Putamen (tissue), 1 donor: ENCODE measurements at places on chromosomes 12 and 14.
A peak's percentile ranks its signal among the peaks of the same experiment; 100 is the strongest.

DNA sequence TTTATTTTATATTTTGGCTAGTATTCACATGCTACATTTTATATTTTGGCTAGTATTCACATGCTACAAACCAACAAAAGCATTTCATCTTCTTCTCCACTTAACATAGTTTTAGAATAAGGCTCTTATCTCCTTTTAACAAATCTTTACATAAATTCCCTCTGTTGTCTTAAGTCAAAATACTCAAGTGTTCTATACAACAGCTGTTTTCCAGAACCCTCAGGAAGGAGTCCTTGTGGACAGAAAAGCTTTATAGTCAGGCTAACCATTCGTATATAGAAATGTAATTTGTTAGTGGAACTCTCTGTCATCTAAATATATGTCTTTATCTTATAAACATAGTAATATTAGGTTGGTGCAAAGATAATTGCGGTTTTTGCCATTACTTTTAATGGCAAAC, 191.0 kb upstream of the FLRT2 start:
- no peak for DNase-seq

GRCh38 chr14:101120641-101121507, 217.4 kb upstream of the RTL1 start:
- DNase-seq, result peak; percentile 38

DNA sequence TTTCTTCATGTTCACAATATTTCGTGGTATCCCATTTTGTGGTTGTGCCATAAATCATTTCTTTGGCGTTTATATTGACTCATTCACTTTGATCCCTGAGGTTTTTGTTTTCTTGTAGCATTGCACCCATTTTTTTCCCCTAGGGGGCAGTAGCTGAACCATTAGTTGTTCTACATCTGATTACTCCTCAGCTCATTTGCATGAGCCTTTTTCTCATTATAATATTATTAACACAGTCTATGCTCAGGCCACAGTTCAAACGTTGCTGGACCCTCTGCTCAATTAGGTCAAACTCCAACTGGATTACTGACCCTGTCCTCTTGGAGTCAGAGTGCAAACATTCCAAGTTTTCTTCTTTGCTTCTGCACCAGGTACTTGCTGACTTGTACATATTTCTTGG, 475.4 kb upstream of the SEL1L start:
- DNase-seq, result no peak

DNA sequence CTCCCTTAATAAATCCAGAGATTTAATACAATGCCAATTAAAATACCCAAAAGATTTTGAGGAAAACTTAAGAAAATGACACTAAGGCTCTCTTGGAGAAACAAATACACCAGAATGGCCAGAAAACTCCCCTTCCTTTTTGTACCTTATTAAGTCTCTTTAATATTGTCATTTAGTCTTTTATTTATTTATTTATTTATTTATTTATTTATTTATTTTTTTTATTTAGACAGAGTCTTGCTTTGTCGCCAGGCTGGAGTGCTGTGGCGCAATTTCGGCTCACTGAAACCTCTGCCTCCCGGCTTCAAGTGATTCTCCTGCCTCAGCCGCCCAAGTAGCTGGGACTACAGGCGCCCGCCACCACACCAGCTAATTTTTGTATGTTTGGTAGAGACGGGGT, 210.6 kb downstream of the DACT1 start:
- no peak for DNase-seq

GRCh38 chr12:77594366-77594765, 236.3 kb upstream of the NAV3 start:
- no peak for DNase-seq

GRCh38 chr12:32159925-32160324, 53.3 kb downstream of the BICD1 start:
- no peak for DNase-seq

DNA sequence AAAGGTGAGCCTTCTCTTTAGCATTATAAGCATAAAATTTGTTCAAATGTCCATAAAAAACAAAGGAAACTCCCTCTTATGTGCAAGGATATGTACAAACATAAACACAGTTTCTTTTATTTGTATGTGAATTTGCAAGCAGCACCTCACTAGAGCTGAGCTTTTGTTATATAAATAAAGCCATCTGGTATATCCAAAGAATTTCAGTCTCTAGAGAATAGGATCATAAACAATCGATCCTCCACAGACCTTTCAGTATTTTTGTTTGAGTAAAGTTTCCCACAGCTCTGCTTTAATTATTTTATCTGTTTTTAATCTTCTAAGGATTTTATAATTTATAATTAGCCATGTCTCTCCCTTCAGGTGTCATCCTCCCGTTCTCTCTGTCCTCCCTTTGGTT, 89.2 kb downstream of the OTOGL start:
- DNase-seq, result no peak

DNA sequence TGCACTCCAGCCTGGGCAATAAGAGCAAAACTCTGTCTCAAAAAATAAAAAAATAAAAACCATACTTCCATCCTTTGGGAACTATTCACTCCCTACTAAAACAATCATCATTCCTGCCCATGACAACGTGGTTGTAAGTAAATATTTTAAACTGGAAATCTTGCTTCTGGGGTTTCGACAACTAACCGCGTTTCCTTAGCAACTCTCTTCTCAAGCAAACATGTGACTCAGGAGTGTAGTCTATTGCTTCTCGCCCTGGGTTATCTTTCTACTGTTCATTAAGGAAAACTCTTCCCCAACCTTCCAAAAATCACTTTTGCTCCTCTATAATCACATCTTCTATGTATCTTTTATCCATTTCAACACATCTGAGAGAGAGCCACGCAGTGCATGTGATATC, 21.8 kb downstream of the APPL2 start:
- no peak for DNase-seq

GRCh38 chr14:89861630-89862029, 92.9 kb downstream of the EFCAB11 start:
- no peak for DNase-seq

DNA sequence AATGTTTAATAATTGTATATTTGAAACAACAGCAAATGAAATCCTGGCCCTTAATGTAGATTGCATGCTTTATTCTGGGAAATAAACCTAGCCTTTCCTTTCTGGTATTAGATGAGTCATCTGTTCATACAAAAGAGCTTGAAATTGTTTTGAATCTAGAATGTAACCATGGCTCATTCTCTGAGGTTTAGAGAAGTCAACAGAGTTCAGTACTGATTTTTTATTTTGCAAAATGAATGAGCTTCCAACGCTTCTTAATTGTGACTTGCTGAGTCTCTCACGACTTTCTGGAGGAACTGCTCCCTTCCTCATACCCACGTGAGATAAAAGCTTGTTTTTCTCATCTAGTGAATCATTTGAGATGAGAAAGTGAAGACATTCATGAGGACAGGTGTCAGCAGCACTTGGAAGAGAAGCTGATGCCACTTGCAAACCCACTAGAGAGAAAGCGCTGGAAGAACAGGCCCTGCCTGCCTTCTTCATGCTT, 509.6 kb downstream of the VRK1 start:
- peak; percentile 68 for DNase-seq

GRCh38 chr12:7154042-7154441, 23.9 kb downstream of the CLSTN3 start:
- no peak for DNase-seq

- DNase-seq, result no peak
Observed at GRCh38 chr14:24954037-24954699, 95.8 kb downstream of the STXBP6 start.

- no peak for DNase-seq
Observed at GRCh38 chr12:23236811-23237210, 611.8 kb downstream of the ETNK1 start.

DNA sequence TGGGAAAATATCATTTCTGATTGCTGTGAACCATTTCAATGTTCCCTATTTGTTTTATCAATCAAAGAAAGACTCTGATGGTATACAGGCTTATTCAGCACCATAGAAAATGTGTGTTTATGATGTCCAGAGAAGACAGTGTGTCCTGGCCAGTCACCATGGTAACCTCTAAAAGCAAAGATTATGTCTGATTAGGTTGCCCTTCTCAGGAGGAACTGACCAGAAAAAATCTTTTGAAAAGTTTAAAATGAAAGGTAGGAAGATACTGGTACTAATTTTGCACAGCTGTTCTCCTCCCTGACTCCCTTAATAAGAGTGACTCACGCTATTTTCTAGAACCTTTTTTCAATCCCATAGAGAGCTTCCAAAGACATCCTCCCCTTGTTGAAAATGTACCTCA, 391.8 kb upstream of the DCN start:
- DNase-seq, result no peak

DNA sequence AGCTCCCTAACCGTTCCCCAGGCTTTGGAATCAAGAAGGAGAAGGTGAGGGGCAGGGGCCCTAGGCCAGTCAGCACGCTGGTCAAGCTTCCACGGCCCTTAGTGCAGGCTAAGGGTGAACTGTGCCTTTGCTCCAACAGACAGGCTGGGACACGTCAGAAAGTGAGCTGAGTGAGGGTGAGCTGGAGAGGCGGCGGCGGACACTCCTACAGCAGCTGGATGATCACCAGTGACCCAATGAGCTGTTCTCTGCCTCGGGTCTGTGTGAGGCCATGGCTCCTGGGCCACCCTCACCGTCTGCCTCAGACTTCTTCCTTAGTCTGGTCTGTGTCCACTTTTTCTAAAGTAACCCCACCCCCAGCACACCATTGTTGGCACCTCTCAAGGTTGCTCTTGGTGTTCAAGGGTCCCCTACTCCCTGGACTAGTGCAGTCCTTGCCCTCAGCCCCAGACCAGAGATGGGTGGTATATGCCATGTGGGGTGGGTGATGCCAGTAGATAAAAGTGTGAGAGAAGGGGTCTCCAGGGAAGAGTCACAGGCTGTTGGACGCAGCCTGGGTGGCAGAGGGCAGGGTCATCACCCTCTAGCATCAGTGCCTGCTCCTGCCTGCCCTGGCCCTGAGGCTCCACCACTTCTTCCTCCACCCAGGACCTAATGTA, 20.7 kb downstream of the PRPF40B start:
- no peak for DNase-seq

- no peak for DNase-seq
Observed at GRCh38 chr14:65966188-65966587, 520.0 kb upstream of the CCDC196 start.

GRCh38 chr12:6553051-6553868, 2.6 kb downstream of the IFFO1 start:
- no peak for DNase-seq

DNA sequence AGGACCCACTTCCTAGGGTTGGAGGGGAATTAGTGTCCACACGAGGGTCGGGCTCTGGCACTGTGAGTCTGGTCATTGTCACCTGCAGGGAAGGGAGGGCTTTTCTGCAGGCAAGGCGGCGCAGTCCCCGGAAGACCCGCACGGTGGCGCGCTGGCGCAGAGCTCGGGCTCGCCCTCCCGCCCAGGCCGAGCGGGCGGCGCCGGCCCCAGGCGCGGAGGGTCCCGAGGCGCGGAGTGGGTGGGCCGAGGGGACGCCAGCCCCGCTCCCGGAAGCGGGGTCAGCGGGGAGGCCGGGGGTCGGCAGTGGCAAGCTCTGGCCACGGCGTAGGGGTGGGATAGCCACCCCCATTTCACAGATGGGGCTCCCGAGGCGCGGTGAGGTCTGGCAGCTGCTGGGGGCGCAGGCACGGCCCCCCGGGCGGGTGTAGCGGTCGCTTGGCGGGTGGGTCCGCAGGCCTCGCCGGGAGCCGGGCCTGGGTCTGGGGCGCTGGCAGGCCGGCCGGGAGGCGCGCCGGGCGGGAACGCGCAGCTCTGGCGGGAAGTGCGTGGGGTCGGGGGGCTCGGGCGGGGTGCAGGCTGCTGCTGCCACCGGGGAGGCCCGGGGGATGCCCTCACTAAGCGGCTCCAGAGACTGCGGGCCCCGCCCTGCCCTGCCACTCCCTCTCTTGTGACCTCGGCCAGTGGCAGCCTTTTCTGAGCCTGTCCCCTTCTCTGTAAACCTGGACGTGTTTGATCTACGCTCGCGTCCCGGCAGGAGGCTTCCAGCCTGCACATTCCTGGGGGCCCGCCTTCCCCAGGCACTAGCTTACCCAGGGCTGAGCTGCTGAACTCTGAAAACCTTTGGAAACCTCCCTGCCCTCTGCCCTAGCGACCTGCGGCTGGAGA, 46.1 kb downstream of the CYP46A1 start:
- DNase-seq, result no peak

DNA sequence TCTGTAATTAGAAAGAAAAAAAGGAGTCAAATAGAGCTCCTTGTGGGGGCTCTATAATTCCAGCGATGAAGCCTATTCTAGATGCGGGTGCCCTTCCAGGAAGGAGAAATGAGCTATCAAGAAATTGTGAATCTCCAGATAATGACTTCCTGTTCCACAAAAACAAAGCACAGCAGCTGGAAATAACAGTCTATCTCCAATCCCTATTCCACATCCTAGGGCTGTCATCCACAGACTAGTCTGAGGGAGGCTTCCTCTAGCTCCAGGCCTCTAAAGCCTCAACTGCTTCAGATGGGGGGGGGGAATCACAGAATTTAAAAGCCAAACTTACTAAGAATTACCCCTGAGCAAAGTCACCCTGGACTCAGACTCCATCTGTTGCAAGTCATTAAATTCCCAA, 77.4 kb upstream of the GTF2A1 start:
- no peak for DNase-seq

DNA sequence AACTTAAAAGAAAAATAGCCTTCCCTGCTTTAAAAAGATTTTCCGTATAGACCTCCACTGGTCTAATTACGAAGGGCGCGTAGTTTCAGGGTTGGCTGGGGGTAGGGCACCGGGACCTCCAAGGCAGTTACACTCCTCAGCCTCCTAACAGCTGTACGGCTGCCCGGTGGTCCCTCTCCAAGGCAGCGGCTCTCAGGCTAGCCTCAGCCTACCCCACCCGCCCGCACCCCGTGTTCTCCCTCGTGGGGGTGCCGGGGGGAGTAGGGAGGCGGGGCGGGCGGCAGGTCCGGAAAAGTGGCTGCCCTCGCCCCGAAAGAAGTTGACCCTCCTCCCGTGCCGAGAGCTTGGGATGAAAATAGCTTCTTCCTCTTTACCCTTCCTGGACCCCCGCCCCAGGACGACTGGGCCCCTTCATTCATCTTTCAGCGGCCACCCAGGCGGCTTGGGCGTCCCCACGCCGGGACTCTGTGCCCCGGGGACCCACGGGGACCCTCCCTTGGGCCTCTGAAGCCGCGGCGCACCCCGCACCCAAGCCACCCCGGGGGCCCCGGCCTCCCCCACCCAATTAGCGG, 991 bp upstream of the RCOR1 start:
- DNase-seq, result peak; percentile 23

DNA sequence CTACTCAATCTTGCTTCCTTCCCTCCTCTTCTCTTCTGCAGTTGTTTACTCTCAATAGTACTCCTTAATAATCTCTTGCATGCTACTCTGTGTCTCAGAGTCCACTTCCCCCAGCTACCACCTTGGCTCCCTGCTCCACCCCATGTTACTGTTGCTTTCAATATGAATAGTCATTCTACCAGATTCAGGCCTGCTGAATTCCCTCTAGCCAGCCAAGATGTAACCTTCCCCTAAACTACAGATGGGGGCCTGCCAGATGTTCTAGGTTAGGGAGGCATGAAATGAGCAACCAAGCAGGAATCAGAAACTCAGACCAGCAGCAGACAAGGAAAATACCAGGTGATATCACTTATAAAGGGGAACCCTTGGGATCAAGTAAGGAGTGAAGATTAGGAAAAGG, 392.1 kb upstream of the DDHD1 start:
- no peak for DNase-seq
